WTC11 (cell line): ENCODE measurements at places on chromosomes 1 and 21.

DNA sequence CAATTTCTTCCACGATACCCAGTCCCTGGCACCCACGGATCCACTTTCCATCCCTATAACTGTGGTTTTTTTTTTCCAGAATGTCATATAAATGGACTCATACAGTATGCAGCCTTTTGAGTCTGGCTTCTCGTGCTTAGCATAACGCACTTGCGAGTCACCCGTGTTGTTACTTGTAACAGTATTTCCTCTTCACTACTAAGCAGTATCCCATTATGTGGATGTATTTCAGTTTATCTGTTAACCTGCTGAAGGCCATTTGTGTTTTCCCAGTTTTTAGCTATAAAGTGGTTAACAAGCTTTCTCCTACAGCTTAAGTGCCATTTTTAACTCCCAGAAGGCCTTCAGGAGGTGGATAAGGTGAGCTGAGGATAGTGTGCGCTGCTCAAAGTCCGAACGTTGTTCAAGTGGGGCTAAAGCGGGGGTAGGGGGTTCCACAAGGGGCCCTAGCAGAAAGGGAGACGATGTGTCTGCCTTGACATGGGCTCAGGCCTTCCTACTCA, 829 bp downstream of the ADAR start:
- DNase-seq = no peak

GRCh38 chr1:115882913-115883902, 42.3 kb upstream of the NHLH2 start:
- DNase-seq = no peak

- peak; percentile 32 for DNase-seq
Observed at GRCh38 chr21:42554251-42554961, 40.8 kb downstream of the SLC37A1 start.

- no peak for DNase-seq
Observed at GRCh38 chr1:14745789-14746188, 147.3 kb downstream of the KAZN start.

DNA sequence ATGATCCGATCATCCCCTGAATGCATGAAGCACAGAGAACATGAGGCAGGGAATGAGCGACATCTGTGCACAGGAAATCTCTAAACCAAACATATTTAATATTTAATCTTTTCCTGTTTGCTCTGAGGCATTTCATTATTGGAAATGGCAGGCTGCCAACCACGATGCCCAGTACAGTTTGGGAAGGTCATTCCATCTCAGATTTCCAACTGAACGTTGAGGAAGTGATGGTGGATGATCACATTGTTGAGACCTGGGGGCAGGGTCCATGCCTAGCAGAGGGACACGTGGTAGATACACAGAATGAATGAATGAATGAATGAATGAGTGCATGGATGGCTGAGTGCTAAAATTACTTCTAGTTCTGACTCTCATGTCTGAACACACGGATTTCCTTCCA, 15.9 kb upstream of the FASLG start:
- DNase-seq = no peak

DNA sequence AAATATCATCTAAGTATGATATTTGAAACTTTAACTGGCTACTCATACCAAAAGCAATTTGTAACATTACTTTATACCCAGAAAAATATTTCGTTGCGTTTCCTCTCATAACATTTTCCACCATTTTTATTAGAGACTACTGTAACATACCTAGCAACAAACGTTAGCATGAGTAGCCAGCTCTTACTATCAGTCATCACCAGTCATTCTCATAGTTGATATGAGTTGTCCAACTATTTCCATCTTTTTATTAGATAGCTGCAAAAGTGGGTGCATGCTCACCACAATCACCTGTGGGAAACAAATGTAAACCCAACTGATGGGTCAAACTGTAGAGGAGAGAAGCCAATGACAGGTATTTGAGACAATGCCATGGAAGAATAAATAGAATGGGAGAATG, 114.6 kb downstream of the AKT3 start:
- no peak for DNase-seq

- no peak for DNase-seq
Observed at GRCh38 chr1:113429461-113430153, 39.3 kb downstream of the MAGI3 start.

DNA sequence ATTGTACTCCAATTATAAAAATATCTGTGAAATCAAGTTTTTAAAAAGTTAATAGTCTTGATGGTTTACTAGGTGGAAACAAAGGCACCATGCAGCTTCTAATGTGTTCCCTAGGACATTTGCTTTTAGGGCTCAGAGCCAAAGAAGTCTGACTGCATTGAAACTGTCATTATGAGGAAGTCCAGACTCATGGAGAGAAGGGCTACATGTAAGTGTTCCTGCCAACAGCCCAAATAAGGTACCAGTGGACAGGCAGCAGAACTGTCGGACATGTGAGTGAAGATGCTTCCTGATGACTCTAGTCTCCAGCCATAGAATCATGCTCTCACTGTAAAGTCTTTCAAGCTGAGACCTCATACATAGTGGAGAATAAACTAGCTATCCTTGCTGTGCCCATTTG, 287.6 kb downstream of the AKT3 start:
- DNase-seq = no peak

GRCh38 chr1:241518476-241519307, 863 bp downstream of the FH start:
- DNase-seq = no peak

- peak; percentile 39 for DNase-seq
Observed at GRCh38 chr1:27342778-27343638, 1.2 kb downstream of the SYTL1 start.

DNA sequence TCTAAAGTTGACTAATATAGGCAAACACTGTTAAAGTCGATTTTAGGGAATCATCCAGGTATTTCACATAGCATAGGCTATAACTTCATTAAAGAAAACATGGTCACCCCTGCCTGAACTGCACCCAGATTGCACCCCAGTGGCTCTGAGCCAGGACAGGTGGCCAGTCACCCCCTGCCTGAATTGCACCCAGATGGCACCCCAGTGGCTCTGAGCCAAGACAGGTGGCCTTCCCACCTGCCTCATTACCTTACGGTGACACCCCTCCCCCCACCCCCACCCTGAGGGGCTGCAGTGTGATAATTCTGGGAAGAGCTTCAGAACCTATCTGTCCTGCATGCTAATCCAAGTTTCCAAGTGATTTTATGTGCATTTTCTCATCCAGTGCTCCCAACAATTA, 78.9 kb downstream of the DSCAM start:
- DNase-seq = no peak

- DNase-seq = no peak
Observed at GRCh38 chr1:59044535-59045121, 252.3 kb upstream of the FGGY start.

GRCh38 chr1:247936415-247936814, 11.7 kb downstream of the OR2AJ1 start:
- no peak for DNase-seq

- DNase-seq = no peak
Observed at GRCh38 chr1:20615946-20616846, 17.1 kb upstream of the PINK1 start.

DNA sequence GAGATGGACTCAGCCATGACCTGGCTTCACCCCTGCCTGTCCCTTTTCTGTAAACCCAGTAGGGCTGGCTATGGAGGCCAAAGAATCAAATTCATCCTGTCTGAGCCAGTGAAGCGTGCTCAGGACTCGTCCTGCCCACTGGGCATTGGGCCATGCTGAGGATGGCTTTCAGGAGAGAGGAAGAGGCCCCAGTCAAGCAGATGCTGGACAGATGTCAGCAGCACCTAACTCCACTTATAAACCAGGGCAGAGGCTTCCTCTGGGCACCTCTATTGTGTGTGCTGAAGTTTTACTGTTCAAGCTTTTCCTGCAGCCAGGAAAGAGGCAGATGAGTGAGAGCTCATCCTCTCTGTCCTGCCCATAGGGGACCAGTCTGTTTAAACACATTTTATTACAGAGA, 97.4 kb upstream of the GCLM start:
- no peak for DNase-seq

- DNase-seq = no peak
Observed at GRCh38 chr1:38735651-38736161, 123.9 kb downstream of the RRAGC start.

- DNase-seq = no peak
Observed at GRCh38 chr1:53131590-53131938, 10.9 kb downstream of the SLC1A7 start.
